ENCODE measurements at places on chromosomes 2 and 18. TPM values are rescaled to one million over a fixed set of nuclear protein-coding genes. Genes with fewer than 3 reads are reported as not detected.

DNA sequence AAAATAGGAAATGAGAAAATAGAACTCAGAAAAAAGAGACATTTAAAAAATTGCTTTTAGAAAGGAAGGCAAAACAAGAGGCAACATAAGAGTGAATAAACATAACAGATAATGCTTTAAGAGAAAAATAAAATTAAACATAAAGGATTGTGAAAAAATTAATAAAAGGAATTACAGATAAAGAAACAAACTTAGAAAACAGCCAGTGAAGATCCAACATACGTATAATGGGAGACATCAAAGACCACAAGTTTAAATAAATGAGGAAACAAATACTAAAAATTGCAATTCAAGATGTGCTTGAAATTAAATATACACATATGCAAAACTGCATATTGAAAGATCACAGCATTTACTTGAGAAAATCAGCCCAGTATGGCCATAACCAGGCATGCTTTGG is 448.9 kb downstream of the NBAS start:
- no peak for DNase-seq

GPAT2 gene
- total RNA-seq = 1.2 TPM

GRCh38 chr2:133608291-133608690 is 40.0 kb upstream of the NCKAP5 start:
- DNase-seq = no peak

ZSWIM2 gene
- not detected for total RNA-seq

- no peak for DNase-seq
Observed at GRCh38 chr2:119104414-119104813, 54.1 kb downstream of the C1QL2 start.

EMILIN1 gene
- total RNA-seq = 1.7 TPM

GRCh38 chr2:41705634-41706033 is 342.2 kb upstream of the PKDCC start:
- DNase-seq = no peak

GRCh38 chr18:27461957-27462356 is 276.8 kb upstream of the CHST9 start:
- no peak for DNase-seq

DNA sequence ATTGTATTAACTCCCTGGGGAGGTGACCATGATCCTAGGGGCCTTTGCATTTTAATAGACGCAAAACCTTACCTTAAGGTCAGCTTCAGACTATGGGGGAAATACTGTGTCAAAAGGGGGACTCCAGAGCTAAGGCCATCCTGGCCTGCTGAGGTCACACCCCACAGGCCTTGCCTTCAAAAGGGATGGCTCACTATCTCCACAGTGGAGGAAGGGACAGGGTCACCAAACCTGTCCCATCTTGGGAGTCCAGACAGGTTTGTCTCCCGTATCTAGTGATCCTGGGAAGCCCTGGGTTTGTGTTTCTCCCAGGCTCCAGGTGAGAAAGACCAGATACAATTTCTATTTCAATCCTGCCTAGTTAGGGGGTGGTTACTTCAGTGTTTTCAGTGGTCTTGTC is 24.9 kb downstream of the CAPN14 start:
- DNase-seq = no peak

- DNase-seq = no peak
Observed at GRCh38 chr2:178404368-178404767, 46.6 kb downstream of the PRKRA start.

ZC3H15 gene
- 115 TPM for total RNA-seq

FAP gene
- total RNA-seq = not detected

All from T-helper 17 cell (primary cell).